Activated naive CD4-positive, alpha-beta T cell treated with anti-CD3 and anti-CD28 coated beads, Interleukin-2, amount 50 U/mL, for 72 hours (primary cell): ENCODE measurements at places on chromosomes 7 and 10. TPM values are rescaled to one million over a fixed set of nuclear protein-coding genes. Genes with fewer than 3 reads are reported as not detected.

Gene ENTPD1
- total RNA-seq = 2.1 TPM

GRCh38 chr10:90288391-90288933, 569.4 kb downstream of the HTR7 start:
- DNase-seq = no peak

DNA sequence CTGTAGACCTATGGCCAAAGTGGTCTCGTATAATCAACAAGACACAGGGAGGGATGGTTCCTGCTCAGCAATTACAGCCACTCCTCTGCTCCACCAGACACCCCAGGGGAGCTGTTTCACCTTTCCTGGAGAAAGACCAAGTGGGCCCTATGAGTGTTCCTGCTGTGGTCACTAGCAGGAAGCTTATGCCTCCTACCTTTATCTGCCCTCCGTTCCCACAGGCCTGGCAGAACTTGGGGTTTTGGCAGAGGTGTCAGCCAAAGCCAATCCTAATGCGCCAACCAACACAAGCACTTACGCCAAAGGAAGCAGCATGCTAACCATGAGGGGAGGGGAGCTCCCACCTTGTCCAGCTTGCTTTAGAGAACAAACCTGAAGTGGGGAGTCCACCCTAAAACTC, 31.2 kb downstream of the XPNPEP1 start:
- no peak for DNase-seq

DNA sequence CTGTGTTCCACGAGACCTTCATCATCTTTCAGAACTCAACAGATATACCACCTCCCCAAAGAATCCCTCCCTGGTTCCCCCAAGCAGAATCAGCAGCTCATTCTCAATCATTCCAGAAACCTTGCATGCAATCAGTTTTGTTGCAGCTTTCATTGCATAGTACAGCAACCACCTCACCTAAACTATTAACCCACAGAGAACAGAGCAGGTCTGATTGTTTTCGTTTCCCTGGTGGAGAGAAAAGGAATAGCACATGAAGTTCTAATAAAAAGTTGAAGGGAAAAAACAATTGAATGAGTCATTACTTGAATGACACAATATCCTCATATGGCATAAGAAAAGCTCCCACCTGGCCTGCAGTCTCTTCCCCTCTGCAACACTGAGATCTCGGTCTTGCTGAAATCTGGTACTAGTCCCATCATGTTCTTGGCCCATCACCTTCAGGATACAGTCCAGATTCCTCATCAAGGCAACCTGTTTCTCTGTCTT, 147.1 kb upstream of the GDF10 start:
- no peak for DNase-seq

Gene PLAC9
- not detected for total RNA-seq

GRCh38 chr7:139023076-139023475, 12.8 kb downstream of the ZC3HAV1L start:
- no peak for DNase-seq

- DNase-seq = no peak
Observed at GRCh38 chr10:126247446-126247975, 140.8 kb downstream of the ADAM12 start.

Gene JCAD
- 0.02 TPM for total RNA-seq

- no peak for DNase-seq
Observed at GRCh38 chr7:138575897-138576428, 115.9 kb downstream of the TRIM24 start.

Gene CCDC146
- total RNA-seq = 1.4 TPM

Gene LMBR1
- 52.4 TPM for total RNA-seq

Gene CLRN3
- not detected for total RNA-seq

- DNase-seq = no peak
Observed at GRCh38 chr7:149307775-149308501, 45.9 kb downstream of the ZNF783 start.

Gene RASA4B
- total RNA-seq = 23.9 TPM

- DNase-seq = no peak
Observed at GRCh38 chr10:98424295-98425254, 9.6 kb upstream of the PYROXD2 start.

DNA sequence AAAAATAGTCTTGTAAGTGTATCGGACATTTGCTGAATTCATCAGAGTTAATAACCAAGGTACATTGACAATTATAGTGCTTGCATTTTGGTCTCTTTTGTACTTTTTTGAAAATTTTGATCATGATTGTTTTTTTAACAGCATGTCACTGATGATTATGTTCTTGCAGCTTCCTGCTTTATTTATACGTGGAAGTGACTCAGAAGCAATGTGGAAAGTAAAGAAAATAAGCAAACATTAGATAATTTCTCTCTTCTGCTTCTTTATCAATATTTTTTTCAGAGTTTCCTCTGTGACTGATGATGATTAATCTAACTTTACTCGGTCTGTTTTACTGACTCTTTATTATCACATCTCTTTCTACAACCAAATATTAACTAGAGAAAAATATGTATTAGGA, 1351.9 kb downstream of the REEP3 start:
- no peak for DNase-seq

Gene GRID2IP
- 0.21 TPM for total RNA-seq

Gene SSC4D
- 0.62 TPM for total RNA-seq

DNA sequence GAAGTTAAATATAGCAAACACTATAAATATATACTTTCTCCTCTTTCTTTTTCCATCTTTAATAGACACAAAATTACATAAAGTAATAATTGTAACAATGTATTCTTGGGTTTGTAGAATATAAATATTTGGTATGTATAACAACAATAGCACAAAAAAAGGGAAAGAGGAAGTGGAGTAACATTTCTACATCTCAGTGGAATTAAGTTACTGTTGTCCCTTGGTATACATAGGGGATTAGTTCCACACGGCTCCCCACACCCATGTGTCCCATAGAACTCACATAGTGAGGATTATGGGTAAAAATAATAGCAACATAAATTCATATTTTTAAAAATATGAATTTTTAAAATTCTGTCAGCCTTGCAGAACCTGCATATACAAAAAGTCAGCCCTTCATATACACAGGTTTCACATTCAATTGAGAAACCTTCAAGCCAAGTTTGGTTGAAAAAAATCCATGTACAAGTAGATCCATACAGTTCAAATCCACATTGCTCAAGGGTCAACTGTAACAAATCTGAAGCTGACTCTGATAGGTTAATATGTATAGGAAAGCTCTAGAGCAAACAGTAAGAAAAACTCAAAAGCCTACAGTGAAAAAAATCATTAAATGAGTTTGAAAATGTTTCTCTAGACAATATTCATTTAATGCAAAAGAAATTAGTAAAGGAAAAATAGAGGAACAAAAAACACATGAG, 92.4 kb downstream of the HYCC1 start:
- DNase-seq = no peak

- DNase-seq = peak; percentile 52
Observed at GRCh38 chr7:102306916-102307677, 20.4 kb downstream of the SH2B2 start.

- no peak for DNase-seq
Observed at GRCh38 chr7:99975782-99976521, at the start of gene AZGP1. Gene AZGP1 (minus strand): TSS chr7:99976031. CDS start chr7:99976020, 11 bp downstream.

Gene NDUFB8
- total RNA-seq = 391 TPM

DNA sequence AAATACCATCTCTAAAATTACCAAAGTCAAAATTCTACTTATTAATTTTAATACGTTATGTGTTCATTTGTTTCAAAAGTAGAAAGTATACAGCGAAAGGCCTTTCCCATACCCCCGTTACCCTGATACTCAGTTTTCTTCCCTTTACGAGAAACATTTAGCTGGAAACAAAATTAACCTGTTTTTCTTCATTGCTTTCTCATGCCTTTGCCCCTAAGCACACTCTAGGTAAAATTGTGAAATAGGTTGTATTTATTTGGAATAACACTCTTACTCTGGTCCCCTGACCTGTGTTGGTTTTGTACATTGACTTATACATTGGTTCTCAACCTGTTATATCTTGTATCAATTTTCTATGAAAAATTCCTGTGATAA, 47.1 kb downstream of the GLCCI1 start:
- DNase-seq = no peak

Gene CALHM1
- not detected for total RNA-seq

- DNase-seq = peak; percentile 76
Observed at GRCh38 chr7:44750921-44751571, 2.4 kb downstream of the ZMIZ2 start.

DNA sequence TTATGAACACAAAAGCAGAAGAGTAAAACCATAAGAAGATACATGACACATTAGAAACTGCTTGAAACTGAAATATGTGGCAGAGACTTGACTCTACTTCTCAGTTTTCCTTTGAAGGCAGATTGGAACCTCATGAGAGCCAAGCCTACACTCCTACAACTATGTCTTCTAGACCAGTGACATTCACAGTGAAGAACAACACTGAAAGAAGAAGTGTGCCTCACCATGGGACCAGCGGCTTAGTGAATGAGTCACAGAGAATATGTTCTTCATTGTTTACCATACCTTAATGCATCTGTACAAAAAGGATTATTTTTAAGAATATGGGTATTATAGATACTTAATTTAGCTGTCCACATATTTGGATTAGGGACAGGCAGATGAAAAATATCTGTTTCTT, 248.3 kb downstream of the CDC14C start:
- no peak for DNase-seq

- no peak for DNase-seq
Observed at GRCh38 chr7:29231671-29232232, 37.2 kb downstream of the CHN2 start.

DNA sequence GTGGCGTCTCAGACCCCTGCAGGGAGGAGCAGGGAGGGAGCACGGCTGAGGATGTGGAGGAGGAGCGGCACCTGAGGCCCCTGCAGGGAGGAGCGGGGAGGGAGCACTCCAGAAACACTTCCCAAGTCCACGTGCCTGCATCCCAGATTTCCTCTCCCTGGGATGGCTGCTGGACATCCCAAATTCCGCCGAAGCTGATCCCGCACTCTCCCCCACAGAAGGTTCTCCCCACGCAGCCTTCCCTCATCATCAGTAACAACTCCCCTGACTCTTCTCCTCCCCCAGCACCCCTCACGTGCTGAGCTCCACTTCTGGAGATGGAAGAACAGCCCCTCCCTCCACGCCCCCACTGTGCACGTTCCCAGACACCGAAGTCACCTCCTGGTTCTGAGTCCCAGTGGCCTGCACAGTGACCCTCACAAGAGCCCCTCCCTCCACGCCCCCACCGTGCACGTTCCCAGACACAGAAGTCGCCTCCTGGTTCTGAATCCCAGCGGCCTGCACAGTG, 17.8 kb upstream of the FOXL3 start:
- no peak for DNase-seq

GRCh38 chr10:72563327-72563932, 62.4 kb downstream of the MICU1 start:
- no peak for DNase-seq

DNA sequence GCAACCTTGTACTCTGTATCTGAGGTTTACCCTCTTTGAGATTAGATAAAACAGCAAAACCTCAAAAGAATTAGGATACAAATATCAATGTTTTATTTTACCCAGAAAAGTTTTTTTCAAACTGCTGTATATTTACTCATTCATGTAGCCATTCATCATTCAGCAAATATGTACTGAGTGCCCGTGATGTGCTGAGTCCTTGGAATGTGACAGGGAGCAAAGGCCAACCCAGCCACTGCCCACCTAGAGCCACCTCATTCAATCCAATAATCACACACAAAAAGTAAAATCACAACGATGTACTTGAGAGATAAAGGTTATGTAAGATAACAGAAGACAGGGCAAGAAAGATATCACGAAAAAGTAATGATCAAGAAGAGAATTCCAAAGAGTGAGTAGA, 187.4 kb downstream of the CDCA7L start:
- DNase-seq = no peak

DNA sequence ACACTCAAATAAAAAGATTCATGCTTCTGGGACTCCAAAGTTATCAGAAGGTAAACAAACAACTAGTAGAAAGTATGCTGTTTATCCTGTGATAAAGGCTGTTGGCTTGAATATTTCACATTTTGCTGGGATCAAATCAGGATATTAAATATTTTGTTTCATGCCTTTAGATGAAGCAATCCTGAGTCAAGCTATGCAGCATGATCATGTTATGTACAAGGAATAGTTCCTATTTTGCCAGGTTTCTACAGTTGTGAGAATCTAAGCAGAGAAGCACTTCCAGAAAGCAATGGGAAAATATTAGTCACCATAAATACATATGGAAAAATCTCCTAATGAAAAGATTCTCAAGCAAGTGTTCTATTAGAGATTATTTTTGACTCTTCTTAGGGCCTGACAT, 262.8 kb upstream of the PCDH15 start:
- DNase-seq = no peak

Gene YAE1
- total RNA-seq = 4.8 TPM

Gene COBL
- total RNA-seq = not detected

DNA sequence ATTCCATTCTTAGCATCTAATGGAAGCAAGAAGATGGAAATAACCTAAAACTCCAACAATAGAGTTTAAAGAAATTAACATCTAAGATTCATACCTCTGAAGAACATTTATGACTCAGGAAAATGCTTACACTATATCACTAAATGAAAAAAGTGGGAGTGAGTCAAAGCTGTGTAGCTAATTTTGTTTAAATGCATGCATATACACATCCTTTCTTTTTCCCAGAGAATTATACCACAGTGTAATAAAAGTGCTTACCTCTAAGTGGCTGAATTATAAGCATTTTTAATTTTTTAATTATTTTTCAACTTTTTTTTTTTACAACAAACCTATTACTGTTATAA, 44.3 kb downstream of the CCDC71L start:
- no peak for DNase-seq

DNA sequence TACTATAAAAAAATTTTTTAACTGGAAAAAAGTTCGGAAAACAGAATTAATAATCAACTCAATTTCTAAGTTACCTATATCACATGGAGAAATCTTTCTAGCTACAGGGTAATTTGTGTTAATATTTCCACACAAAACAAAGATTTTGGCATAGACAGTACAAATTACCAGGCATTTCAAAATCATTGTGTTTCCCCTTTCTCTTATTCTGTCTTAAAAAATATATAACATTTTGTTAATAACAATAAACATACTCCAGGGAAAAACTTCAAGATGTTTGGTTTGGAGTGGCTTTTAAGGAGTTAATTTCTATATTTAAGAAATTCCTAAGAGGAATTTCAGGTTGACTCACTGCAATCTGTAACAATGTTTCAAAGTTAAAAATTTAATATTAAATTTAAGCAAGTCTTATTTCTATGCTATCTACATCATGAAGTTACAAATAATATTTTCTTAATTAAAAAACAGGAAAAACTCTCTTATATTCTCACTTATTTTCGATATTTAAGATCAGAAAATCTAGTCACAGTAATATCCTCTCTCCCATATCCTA, 132.6 kb downstream of the NRBF2 start:
- DNase-seq = no peak

GRCh38 chr10:114708717-114709335, 50.8 kb upstream of the ABLIM1 start:
- DNase-seq = no peak

DNA sequence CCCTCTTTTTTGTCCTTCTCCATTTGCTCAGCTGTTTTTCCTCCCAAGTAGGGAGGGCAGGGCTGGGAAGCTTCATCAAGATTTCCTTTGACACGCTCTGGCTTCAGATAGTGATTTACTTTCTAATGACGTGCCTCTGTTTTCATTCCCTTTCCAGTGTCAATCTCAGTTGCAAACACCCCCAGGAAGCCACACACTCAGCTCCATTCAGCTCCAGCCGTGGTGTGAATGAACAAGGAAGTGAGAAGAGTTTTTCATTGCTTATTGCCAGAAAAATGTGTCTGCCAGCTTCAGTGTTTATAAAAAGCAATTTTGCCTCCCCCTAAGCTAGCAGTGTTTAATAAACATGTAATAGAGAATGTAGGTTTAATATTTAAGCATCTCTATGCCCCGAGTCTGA, 108.7 kb upstream of the DPP6 start:
- DNase-seq = no peak

- DNase-seq = peak; percentile 54
Observed at GRCh38 chr7:93442478-93443224, 131.9 kb downstream of the CALCR start.

- DNase-seq = no peak
Observed at GRCh38 chr10:117662126-117662525, 119.6 kb downstream of the EMX2 start.

Gene CTTNBP2
- total RNA-seq = not detected
